ENCODE measurements at places on chromosomes 6 and 20.

DNA sequence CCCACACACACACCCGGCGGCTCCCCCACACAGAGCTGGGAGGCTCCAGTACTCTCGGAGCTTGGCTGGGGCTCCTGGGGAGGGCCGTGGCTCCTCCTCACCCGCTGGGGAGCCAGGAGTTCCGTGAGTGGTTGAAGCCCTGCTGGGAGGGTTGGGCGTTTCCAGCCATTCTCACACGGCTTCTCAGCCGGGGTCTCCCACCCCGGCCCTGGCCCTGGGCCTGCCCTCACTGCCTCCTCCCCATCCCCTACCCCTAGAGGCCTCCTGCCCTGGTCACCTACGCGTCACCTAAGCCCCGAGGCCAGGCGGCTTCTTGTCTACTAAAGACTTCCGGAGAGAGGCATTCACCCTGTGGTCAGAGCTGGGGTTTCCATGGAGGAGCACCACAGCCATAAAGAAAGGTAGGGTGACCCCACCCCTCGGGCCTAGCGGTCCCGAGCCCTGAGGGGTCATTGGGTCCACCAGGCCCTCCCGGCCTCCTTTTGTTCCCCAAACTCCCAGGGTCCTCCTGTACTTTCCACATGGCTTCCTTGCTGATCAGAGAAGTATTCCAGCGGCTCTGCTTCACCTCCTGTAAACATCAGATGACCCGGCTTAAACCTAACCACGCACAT lies 99.3 kb downstream of the TTLL2 start:
- DNase-seq = no peak

- no peak for DNase-seq
These were observed 40.4 kb upstream of the KIF25 start for GRCh38 chr6:167956983-167957492.

- DNase-seq = no peak
These were observed 78.0 kb upstream of the MAFB start for GRCh38 chr20:40766790-40767614.

DNA sequence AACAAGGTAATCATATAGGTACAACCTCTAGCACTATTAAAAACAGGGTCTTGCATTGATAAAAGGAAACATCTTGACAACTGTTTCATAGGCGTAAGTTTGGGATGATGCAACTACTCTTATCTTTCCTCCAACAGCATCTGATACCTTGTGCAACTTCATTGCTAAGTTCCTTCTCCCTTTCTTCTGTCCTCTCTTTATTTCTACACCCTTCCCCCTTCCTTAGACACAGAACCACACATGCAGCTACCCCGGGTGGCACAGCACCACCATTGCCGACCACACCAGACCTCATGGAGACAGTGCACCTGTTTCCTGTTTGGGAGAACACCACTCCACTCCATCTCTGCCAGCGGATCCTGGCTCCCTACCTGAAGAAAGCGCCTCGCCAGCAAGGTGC lies 14.4 kb downstream of the MYB start:
- DNase-seq = no peak

GRCh38 chr6:120553353-120553752 lies 780.9 kb downstream of the TBC1D32 start:
- DNase-seq = no peak

DNA sequence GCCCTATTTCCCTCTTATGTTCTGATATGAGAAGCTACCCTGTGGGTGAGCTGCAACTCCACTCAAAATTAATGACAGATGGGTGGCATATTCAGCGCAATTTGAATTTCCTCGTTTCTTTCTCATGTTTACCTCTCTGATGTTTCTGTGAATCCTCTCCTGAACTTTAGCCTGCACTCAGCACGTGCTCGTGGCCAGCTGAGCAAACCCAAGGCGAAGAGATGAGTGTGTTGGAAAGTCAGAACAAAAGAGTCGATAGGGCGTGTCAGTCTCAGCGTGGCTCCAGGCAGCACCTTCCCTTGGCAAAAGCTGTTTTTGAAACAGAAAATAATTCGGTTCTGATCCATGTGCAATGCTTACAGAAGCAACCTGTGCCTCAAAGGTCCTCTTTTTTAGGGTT lies 226.1 kb upstream of the GMDS start:
- peak; percentile 34 for DNase-seq

GRCh38 chr20:11389186-11389585 lies 528.5 kb upstream of the BTBD3 start:
- no peak for DNase-seq

DNA sequence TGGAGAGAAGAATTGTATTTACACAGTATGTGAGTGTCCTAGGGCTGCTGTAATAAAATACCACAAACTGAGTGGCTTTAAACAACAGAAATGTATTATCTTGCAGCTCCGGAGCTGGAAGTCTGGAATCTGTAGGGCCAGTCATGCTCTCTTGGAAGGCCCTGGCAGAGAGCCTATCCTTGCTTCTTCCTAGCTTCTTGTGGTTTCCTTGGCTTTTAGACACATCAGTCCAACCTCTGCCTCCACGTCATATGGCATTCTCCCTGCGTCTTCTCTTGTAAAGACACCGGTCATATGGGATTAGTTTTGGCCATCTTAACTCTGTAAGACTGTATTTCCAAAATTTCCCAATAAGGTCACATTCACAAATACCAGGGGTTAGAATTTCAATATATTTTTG lies 10.8 kb downstream of the FNDC1 start:
- no peak for DNase-seq

DNA sequence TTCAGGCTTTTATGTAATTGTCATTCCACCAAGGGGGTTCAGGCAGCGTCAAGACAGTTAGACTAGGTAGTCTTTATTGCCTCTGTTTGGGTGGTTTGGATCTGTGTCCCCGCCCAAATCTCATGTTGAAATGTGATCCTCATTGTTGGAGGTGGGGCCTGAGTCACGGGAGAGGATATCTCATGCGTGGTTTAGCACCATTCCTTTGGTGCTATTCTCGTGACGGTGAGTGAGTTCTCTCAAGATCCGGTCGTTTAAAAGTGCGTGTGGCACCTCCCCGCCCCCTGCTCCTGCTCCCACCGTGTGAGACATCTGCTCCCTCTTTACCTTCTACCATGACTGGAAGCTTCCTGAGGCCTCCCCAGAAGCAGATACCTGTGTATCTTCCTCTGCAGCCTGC lies 51.3 kb upstream of the FOXC1 start:
- DNase-seq = no peak

DNA sequence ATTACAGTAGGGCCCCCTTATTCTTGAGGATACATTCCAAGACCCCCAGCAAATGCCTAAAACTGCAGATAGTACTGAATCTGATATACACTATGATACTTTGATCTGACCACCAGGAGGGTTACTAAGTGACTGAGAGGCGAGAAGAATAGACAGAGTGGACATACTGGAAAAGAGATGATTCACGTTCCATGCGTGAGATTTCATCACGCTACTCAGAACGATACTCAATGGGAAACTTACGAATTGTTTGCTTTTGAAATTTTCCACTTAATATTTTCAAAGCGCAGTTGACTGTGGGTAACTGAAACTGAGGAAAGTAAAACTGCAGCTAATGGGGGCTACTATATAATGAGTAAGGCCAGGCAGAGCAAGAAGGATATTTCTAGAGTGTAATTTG lies 60.8 kb downstream of the STX11 start:
- no peak for DNase-seq

DNA sequence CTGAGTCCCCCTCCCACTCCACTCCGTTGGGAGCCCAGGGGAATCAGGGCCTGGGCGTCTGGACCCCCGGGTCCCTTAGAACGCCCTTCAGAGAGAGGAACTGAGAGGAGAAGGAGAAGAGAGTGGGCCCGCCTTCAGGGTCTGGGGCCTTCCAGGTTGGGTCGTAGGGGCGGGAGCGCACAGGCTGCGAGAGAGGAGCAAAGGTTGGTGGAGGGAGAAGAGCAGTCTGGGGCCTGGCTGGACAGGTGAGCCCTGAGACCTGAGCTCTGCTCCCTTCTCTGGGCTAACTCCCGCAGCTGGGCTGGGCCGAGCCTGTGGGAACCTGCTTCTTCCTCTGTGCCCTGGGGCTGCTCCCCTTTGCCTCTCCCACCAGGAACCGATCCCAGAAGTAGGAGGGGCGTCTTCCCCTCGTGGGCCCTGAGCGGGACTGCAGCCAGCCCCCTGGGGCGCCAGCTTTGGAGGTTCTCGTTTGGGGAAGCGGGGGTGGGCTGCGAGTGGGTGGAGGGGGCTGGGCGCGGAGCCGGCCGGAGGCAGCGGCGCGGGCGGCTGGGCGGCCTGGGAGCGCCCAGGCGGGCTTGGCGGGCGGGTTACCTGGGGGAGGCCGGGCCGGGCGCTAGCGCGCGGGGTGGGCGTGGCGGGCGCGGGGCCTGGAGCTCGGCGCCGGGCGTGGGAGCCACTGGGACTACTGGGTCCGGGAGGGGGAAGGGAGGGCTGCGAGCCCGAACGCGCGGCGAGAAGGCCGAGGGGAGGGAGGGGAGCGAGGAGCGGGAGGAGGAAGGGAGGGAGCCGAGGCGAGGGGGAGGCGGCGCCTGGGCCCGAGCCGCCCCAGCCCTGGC lies at the start of gene DDR1:
DDR1 (plus strand) TSS at position 835 of the 836 bp plus-strand sequence. CDS start 4,211 bp downstream, outside the sequence.
- peak; percentile 32 for DNase-seq

DNA sequence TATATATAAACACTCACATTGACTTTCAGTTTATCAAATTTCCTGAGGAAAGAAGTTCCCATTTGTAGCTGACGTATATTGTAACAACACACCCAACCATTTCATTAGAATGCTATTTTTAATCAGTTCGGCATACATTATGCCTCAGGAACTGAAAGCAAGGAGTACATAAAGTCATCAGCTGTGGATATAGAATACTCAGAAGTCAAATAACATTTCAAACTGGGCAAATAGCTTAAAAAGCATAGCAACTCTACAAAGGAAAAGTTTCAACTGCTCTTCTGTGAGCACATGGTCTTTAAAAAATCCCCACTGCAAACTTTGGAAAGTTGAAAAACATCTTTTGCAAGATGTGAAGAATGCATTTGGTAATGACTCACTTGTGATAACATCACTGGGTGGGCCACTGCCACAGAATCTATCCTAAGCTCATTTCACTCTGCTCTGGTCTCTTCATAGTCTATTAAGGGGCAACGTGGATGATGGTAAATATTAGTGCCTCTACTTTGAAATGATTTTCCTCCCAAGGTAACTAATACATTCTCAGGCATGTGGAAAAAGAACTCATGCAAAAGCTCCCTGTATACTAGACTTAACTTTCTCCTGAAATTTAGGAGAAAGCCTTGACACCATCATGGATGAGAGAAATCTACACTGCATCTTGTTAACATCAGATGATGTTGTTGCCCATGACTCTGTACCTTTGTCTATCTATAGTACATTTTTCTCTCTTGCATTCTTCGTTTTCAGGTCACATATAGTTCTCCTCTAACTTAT lies 49.2 kb downstream of the FYN start:
- DNase-seq = no peak

- DNase-seq = peak; percentile 10
These were observed 108.2 kb upstream of the GMDS start for GRCh38 chr6:2353412-2354137.

- DNase-seq = no peak
These were observed 174.9 kb downstream of the CD109 start for GRCh38 chr6:73870907-73871306.

- no peak for DNase-seq
These were observed 15.6 kb downstream of the SLC13A3 start for GRCh38 chr20:46635514-46636136.

DNA sequence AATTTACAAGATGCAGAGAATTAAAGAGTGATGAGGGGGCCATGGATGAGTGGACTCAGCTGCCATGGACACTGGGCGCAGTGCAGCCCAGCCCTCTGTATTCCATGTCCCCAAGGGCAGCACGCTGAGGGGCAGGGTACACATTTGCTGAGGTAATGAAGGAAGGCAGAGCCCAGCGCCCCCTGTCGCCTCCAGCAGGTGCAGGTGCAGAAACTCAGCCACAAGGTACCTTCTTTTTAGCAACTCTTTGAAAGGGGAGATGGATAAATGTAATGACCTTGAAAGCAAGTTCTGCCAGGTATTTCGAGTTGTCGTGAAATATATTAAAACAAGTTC lies 7.1 kb downstream of the CD93 start:
- no peak for DNase-seq

- peak; percentile 22 for DNase-seq
These were observed 57.3 kb downstream of the LINC00237 start for GRCh38 chr20:21048841-21049273.

- no peak for DNase-seq
These were observed 62.2 kb upstream of the NUP153 start for GRCh38 chr6:17768881-17769280.

GRCh38 chr6:110482774-110483400 lies 6.5 kb upstream of the SLC22A16 start:
- no peak for DNase-seq

GRCh38 chr20:14807224-14807623 lies 469.8 kb upstream of the FLRT3 start:
- DNase-seq = no peak

- DNase-seq = no peak
These were observed 3.4 kb downstream of the PPP2R5D start for GRCh38 chr6:42987533-42988451.

DNA sequence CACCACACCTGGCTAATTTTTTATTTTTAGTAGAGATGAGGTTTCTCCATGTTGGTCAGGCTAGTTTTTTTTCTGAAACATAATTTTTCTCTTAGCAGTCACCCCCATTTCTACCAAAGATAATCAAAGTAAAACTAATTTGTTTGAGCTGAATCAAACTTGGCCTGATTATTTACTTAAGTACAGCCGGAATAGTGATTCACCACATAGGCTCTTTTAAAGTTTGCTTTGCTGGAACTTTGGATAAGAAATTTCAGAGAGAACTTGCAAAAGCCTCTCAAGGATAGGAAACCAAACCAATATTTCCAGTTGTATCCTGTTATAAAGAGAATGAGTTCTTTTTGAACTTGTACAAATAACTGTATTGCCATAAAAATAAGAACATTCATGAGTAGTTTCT lies 105.0 kb upstream of the SYNCRIP start:
- DNase-seq = no peak

- peak; percentile 4 for DNase-seq
These were observed 181.9 kb downstream of the GMDS start for GRCh38 chr6:2063547-2063946.

- no peak for DNase-seq
These were observed 399.7 kb upstream of the ADGRB3 start for GRCh38 chr6:68235326-68235784.

DNA sequence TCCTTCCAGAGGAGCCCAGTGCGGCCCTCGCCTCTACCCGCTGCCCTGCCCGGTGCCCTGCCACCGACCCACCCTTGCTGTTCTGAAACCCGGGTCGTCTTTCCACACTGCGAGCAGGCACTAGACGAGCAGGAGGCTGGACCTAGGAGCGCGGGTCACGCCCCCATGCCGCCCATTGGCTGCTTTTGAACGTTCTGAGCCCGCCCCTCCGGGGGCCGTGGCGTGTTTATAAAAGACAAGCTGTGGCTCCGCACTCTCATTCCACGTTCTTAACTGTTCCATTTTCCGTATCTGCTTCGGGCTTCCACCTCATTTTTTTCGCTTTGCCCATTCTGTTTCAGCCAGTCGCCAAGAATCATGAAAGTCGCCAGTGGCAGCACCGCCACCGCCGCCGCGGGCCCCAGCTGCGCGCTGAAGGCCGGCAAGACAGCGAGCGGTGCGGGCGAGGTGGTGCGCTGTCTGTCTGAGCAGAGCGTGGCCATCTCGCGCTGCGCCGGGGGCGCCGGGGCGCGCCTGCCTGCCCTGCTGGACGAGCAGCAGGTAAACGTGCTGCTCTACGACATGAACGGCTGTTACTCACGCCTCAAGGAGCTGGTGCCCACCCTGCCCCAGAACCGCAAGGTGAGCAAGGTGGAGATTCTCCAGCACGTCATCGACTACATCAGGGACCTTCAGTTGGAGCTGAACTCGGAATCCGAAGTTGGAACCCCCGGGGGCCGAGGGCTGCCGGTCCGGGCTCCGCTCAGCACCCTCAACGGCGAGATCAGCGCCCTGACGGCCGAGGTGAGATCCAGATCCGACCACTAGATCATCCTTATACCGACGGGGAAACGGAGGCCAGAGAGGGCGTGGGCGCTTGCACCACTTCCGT lies at the start of gene ID1:
ID1 (plus strand) TSS at position 259 of the 871 bp plus-strand sequence; CDS start at position 358, 99 bp downstream.
- peak; percentile 93 for DNase-seq

GRCh38 chr20:51715163-51715855 lies 52.9 kb downstream of the ATP9A start:
- no peak for DNase-seq

Measured in DMS153 (cell line).